ENCODE measurements at places on chromosomes 2 and 18. TPM values are rescaled to one million over a fixed set of nuclear protein-coding genes. Genes with fewer than 3 reads are reported as not detected.

Gene CLEC4F
- not detected for total RNA-seq

Gene KCNS3
- total RNA-seq = not detected

Gene PRADC1
- 20.6 TPM for total RNA-seq

Gene NDC80
- 115 TPM for total RNA-seq

Gene ATG16L1
- total RNA-seq = 31.8 TPM

Gene CENPA
- 63.6 TPM for total RNA-seq

Gene UGT1A6
- not detected for total RNA-seq

Gene STARD6
- total RNA-seq = not detected

Gene CDH2
- not detected for total RNA-seq

Gene MTCL1
- 170 TPM for total RNA-seq

- no peak for DNase-seq
Observed at GRCh38 chr2:60836491-60836890, 44.9 kb upstream of the REL start.

DNA sequence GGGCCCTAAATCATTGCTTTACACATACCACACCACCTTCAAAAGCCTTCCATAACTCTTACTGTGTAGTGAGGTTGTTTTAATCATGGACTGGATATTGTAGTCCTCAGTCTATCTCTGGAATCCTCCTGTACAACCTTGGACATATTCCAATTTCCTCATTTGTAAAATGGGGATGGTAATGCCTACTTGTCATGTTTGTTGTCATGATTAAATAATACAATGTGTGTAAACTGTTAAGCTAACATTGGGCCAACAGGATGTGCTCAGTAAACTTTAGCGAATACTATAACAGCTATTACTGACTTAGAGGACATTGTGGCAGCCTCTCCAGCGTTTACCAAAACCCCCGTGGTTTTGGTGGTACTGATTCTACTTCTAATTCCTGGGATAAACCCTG is 74.7 kb upstream of the PTPRM start:
- DNase-seq = no peak

GRCh38 chr2:85326406-85327159 is 1.2 kb downstream of the TGOLN2 start:
- peak; percentile 70 for DNase-seq

GRCh38 chr2:223363085-223363484 is 239.1 kb downstream of the SCG2 start:
- DNase-seq = no peak

- DNase-seq = no peak
Observed at GRCh38 chr2:8567469-8568260, 114.2 kb upstream of the ID2 start.

DNA sequence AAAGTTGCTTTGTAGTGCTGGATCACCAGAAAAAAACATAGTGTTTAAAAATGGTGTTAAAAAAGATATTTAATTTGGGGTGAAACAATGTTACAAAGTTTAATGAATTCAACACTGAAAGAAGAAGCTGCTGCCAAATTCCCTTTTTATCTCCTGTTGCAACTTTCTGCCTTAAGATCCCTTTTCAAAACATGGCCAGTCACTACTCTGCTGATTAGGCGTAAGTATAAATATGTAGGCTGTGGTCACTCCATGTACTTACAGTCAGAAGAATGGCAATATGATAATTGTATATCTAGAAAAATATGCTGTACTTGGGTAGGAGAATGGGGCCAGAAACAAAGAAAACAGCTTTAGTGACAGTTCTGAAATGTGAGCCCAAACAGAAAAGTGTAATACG is 123.5 kb upstream of the ZBTB14 start:
- DNase-seq = no peak

- no peak for DNase-seq
Observed at GRCh38 chr2:41871080-41871479, 176.7 kb upstream of the PKDCC start.

DNA sequence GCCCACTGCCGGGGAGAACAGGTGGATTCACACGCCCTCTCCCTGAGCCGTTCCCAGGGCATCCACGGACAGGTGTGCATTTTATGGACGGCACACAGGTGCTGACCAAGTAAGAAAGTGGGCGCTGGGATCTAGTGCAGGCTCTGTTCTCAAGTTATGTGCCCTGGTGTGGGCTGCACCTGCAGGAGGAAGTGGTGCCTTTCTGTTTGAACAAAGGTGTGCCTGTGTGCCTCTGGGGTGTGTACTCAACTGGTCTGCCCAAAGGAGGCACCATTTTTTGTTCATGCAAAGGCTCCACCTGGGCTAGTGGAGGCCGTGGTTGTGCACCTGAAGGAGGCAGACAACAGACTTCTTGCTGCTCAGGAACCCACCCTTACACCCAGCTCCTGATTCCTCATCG is 88.2 kb upstream of the HK2 start:
- DNase-seq = no peak

- no peak for DNase-seq
Observed at GRCh38 chr2:71419976-71420375, 33.4 kb upstream of the DYSF start.

DNA sequence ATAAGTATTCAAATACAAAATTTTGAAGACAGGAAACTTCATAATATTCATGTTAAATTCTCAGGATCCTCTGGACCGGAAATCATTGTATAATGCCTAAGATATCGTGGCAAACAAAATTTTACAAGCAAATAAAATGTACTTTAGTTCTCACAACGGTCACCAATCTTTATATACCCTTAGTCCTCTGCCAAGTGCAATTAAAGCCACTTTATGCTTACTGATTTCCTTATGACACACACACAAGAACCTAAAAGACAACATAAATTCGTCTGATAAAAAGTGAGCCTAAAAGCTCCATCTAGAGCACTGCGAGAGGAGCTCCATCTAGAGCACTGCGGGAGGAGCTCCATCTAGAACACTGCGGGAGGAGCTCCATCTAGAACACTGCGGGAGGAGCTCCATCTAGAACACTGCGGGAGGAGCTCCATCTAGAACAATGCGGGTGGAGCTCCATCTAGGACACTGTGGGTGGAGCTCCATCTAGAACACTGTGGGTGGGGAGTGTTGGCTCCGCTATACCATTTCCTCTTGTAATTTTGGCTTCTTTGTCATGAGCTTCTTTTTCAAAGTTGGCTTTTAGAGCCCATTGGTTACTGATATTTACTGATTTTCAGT is 15.9 kb downstream of the ATP8B1 start:
- DNase-seq = no peak

DNA sequence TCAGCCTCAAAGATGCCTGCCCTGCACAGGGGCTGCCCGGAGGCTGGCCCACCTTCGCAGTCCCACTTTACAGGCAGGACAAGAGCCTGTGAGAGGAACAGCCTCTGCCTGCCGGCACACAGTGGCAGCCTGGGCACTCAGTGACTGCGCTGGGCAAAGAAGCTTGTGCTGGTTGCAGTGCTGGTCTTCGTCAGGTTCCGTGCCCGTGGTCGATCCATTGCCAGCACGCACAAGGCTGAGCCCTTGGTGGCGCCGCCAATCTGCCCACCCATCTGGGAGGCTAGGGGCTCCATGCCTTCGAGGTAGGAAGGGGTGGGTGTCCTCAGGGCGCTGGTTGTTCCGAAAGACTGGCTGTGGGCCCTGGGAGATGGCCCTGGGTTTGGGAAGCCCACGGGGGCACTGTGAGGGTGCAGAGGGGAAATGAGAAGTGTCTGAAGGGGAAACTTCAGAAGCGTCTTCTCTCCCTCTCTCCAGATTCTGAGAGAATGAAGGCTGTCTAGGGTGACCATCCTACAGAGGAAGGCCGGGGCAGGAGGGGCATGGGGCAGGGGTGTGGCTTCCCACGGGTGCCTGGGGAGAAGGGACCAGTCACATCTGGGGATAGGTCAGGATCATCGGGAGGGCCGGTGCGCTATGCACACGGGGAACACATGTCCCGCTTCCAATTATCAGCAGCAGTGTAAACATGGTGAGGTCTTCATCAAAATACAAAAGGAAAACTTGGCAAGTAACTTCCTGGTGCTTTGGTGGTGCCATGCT is 49.1 kb upstream of the HS6ST1 start:
- no peak for DNase-seq

DNA sequence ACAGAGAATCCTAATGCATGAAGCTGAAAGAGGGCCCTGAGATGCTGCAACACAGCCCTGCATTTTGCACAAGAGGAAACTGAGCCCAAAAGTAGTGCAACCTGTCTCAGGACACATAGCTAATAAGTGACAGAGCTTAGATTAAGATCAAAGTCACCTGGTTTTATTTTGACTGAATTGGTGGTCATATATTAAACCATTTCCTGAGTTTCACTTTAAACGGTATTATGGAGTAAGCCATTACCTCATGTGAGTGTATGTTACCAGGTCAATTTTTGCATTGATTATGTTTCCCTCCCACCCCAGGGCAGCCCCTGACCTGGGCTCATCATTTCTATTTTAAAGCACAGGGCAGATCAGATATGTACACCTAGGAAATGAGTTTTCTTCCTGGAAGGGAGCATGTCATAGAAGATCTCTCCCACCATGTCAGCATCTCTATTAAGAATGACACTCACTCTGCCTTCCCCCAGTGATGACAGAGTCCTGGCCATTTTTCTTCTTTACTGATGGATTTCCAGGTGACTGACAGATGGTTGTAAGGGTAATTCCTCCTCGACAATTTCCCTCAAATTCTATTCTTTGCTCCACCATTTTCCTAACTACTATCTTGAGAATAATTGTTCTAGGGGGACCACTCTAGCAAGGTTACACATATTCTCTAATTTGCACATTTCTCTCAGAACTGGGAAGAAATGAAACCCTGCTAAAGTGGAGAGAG is 441.3 kb upstream of the SLC14A2 start:
- DNase-seq = no peak

DNA sequence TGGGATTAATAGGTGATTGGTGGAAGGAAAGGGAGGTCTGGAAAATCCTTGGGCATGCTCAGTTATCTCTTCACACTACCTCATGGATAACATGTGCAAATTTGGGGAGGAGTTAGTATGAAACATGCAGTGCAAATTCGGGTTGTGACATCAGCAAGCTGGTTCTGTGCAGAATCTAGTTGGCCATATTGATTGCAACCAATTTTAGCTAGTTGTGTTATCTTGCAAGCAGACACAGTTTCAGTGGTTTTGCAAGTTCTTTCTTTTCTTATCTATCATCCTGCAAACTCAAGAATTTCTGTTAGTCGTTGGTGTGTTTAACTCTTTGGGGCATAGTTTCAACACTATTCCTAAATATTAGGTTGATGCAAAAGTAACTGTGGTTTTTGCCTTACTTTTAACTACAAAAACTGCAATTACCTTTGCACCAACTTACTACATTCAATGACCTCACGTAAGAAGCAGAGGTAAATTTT is 135.4 kb downstream of the PTH2R start:
- DNase-seq = no peak

GRCh38 chr2:226994775-226995174 is 158.9 kb downstream of the RHBDD1 start:
- DNase-seq = peak; percentile 29

GRCh38 chr2:169190197-169190775 is 120.9 kb downstream of the DHRS9 start:
- DNase-seq = no peak

DNA sequence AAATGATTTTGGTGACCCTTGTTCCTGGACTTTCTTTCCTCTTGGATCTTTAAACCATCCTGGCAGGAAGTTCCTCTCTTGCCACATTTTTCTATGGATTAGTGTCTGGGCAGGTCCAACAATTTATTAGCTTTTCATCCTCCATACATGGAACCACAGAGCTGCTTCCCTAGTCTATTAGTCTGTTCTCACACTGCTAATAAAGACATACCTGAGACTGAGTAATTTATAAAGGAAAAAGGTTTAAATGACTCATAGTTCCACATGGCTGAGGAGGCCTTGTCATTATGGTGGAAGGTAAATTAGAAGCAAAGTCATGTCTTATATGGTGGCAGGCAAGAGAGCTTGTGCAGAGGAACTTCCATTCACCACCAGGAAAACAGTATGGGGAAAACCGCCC is 122.9 kb downstream of the DDX1 start:
- no peak for DNase-seq

DNA sequence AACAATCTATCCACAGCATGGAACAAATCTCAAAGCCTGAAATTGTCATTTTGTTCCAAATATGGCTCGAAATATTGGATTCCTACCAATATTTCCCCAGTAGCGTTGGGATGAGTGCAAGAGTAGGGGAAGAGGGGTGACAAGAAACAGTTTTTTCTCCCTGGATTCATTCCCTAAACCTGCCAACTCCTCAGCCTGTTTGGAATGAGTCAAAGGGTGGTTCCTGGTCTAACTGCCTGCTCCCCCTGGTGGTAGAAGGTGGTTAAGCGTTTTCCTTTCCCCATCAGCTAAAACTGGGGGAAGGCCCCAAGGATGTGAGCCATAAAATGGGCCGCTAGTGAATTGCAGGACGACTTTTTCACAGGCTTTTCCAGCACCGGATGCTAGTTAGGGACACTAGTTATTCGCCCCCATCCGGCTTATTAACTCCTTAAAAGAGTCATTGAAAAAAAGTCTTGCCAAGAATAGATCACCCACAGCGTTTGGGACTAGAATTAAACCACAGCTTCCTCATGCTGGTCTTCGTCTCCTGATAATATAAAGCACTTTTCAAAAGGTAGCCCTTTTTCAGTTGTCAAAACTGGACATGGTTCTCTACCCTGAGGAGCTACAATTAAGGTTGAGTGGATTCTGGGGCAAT is 72.5 kb downstream of the DHRS9 start:
- DNase-seq = peak; percentile 51

- DNase-seq = no peak
Observed at GRCh38 chr2:216594081-216594480, 39.1 kb upstream of the IGFBP2 start.

GRCh38 chr2:232929303-232930058 is 59.4 kb downstream of the SNORC start:
- no peak for DNase-seq

DNA sequence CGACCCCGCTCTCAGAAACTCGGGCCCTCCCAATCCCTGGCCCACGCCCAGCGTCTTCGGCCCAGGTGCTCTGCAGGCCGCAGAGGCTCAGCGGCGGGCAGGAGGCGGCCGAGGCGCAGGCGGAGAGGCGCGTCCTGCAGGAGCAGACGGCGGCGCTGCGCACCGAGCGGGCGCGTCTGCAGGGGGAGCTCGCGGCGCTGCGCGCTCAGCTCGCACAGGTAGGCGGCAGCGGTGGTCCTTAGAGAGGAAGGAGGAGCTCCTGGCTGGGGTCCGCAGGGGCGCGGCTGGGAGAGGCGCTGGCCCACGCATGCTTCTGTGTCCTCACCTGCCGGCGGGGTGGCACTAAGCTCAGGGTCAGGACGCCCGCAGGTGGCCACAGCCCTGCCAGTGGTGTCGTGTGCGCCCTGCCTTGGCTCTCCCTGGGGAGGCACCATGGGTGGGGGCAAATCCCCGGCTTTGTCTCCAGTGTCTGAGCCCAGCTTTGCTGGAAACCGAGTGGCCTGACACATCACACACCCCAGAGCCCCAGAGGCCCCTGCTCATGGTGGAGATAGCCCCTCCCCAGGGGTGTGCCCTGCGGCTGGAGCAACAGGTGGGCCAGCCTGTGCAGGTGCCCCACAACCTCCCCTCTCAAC is 14.9 kb upstream of the SNED1 start:
- DNase-seq = peak; percentile 74

Measured in OCI-LY7 (cell line).